ENCODE measurements at places on chromosomes 11 and 22.

DNA sequence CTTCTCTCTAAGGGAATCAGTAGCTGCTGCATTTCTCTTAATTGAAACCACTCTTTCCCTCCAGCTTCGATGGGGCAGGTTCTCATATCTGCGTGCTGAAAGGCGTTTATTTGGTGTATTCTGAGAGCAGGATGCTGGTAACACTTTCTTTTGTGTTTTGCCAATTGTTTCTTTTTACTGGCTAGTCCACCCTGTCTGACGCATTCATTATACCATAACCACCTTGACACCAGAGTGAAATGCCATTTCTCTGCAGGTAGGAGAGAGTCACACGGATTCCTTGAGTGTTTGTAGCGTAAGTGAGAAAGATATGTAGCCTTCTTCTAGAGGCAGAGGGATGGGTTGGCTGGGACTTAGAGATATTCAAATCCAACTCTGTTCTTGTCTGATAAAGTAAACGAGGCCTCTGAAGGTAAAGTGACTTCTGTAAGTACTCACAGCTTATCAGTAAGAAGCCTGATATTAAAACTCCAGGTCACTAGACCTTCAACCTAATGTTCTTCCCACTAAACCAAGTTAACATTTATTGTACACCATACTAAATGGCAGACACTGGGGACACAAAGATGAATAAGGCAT, 21.4 kb downstream of the CD44 start:
- no peak for DNase-seq

- peak; percentile 36 for DNase-seq
Measured at GRCh38 chr11:42049650-42050049, 590.2 kb upstream of the LRRC4C start.

GRCh38 chr11:79039122-79039521, 401.7 kb downstream of the TENM4 start:
- DNase-seq: no peak

GRCh38 chr11:129386795-129387397, 11.2 kb downstream of the BARX2 start:
- no peak for DNase-seq

DNA sequence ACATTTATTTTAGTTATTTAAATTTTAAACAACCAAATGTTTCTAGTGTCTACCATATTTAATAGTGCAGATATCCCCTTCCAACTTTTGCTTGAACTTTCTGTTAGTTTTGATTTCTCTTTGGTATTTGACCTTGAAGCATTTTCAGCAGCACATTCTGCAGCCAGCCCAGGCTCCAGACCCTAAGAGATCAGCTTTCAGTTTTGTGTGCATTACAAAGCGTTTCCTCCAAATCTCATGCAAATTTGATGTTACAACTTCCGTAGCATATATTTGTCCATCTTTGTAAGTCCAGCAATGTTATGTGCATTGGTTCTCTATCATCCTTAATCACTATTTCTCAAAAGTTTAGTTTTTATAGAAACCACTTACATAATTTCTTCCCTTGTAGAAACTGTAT, 14.6 kb upstream of the SERGEF start:
- DNase-seq: no peak

- DNase-seq: no peak
Measured at GRCh38 chr22:47000888-47001287, 238.4 kb downstream of the TBC1D22A start.
